Activated T-helper 1 cell treated with anti-CD3 and anti-CD28 coated beads, Interleukin-12 subunit alpha, Interleukin-12 subunit beta, Interleukin-2, Interleukin-4 antibody, amounts not matched to agents 30 ng/mL and 10 ng/mL and 1 ng/mL, durations not matched to agents 14 hours and 24 hours and 36 hours (primary cell): ENCODE measurements at places on chromosomes 7 and 10. TPM values are rescaled to one million over a fixed set of nuclear protein-coding genes. Genes with fewer than 3 reads are reported as not detected.

The FBXL13 gene
- 0.34 and 0.54 TPM in 2 replicates for total RNA-seq

The LIPJ gene
- total RNA-seq: not detected in 2 replicates

- no peak for DNase-seq
- no peak overlapping the region for H3K27ac ChIP-seq
- peaks cover 5% of the 10 kb centered on the region for H3K4me1 ChIP-seq
- H3K27me3 ChIP-seq: peaks cover 46% of the 10 kb centered on the region
Observed at GRCh38 chr10:122465401-122466040, 4.2 kb downstream of the HTRA1 start.

GRCh38 chr7:36775676-36776075 lies 51.4 kb upstream of the AOAH start:
- peaks cover 60% of the 10 kb centered on the region for H3K4me1 ChIP-seq
- H3K27ac ChIP-seq: no peak overlapping the region
- no peak for DNase-seq
- no peak overlapping the region for H3K4me3 ChIP-seq
- peaks cover 15% of the 10 kb centered on the region for H3K36me3 ChIP-seq

DNA sequence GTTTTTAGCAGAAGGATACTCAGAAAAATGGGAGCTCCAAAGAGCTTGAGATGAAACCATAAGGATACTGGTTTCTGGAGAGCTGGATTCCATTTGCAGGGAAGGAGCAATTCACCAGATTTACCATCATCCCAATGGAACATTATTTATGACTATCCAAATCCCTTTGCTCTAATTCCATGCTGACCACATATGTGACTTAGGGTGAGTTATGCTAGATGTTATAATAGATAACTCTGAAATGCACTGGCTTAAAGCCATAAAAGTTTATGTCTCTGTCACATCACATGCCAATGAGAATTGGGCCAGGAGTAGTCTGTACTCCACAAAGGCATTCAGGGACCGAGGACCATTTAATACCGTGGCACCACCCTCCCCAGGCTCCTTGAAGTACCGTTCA lies 185.2 kb downstream of the SKIDA1 start:
- DNase-seq: no peak
- no peak overlapping the region for H3K27ac ChIP-seq
- no peak overlapping the region for H3K4me3 ChIP-seq
- H3K4me1 ChIP-seq: no peaks in the 10 kb centered on the region

The ADAMTS14 gene
- total RNA-seq: 0.21 and 0.37 TPM in 2 replicates

GRCh38 chr7:151754142-151754590 lies 122.7 kb downstream of the PRKAG2 start:
- H3K27me3 ChIP-seq: peaks cover 4% of the 10 kb centered on the region
- H3K27ac ChIP-seq: no peak overlapping the region
- DNase-seq: no peak

DNA sequence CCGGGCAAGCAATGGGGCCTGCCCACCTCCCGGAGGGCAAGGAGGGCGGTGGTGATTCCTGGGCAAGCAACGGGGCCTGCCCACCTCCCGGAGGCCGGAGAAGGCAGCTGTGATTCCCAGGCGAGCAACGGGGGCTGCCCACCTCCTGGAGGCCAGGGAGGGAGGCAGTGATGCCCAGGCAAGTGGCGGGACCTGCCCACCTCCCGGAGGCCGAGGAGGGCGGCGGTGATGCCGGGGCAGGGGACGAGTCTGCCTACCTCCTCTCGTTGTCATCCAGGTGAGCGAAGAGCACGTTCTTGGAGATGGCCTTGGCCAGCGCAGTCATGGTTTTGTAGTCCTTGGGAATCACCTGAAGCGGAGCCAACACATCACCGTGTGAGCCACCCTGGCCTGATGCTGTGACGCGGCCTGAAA lies 49.5 kb upstream of the DNAAF5 start:
- no peaks in the 10 kb centered on the region for H3K4me1 ChIP-seq
- H3K27ac ChIP-seq: no peak overlapping the region
- H3K36me3 ChIP-seq: peaks cover 32% of the 10 kb centered on the region

DNA sequence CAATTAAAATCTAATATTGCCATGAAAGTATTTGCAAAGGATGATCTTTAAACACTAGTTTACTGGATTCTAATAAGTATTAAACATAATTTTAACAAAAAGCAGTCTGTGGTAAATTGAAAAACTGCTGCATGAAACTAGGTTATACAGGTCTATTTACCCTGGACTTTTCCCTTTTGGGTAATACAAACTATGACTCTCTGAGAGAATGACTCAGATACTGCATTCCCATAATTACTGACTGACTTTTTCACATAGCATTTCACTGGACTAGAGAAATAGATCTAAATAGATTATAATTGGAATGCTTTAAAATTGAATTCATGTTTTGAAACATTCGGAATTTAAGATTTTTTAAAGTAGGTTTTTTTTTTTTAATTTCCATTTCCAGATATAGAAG lies 395.7 kb downstream of the THSD7A start:
- H3K27ac ChIP-seq: no peak overlapping the region
- H3K27me3 ChIP-seq: no peaks in the 10 kb centered on the region
- H3K4me1 ChIP-seq: no peaks in the 10 kb centered on the region
- H3K36me3 ChIP-seq: no peaks in the 10 kb centered on the region
- no peak for DNase-seq

GRCh38 chr10:89478085-89478738 lies 57.2 kb downstream of the SLC16A12 start:
- DNase-seq: no peak
- no peak overlapping the region for H3K27ac ChIP-seq
- no peaks in the 10 kb centered on the region for H3K36me3 ChIP-seq
- no peaks in the 10 kb centered on the region for H3K4me1 ChIP-seq

The EXOSC1 gene
- total RNA-seq: 55.3 and 57.1 TPM in 2 replicates

DNA sequence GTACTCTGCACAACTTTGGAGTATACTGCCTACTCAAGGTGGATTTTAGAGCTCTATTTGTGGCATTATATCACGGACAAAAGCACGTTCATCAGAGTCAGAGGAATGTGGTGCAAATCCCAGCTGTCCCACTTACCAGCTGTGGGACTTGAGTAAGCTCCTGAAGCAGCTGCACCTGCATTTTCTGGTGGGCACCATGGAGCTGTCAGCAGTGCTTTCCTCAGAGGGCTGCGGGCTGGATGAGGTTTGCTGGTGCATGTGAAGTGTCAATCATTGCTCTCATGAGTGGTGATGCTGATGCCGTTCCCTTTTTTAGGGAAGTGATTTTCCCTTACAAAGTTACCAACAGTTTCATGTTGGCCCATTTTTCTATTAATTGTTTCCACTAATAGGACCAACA lies 53.4 kb downstream of the EGFR start:
- peaks cover 11% of the 10 kb centered on the region for H3K27me3 ChIP-seq
- peaks cover 17% of the 10 kb centered on the region for H3K4me1 ChIP-seq
- no peak overlapping the region for H3K4me3 ChIP-seq
- H3K36me3 ChIP-seq: no peaks in the 10 kb centered on the region
- H3K27ac ChIP-seq: no peak overlapping the region
- DNase-seq: no peak

GRCh38 chr10:63711867-63712716 lies 190.9 kb downstream of the REEP3 start:
- no peak overlapping the region for H3K4me3 ChIP-seq
- peaks cover 1% of the 10 kb centered on the region for H3K27me3 ChIP-seq
- no peaks in the 10 kb centered on the region for H3K36me3 ChIP-seq
- no peak overlapping the region for H3K27ac ChIP-seq

GRCh38 chr7:69735582-69735981 lies 137.3 kb downstream of the AUTS2 start:
- no peak for DNase-seq
- no peaks in the 10 kb centered on the region for H3K4me1 ChIP-seq
- H3K4me3 ChIP-seq: no peak overlapping the region
- H3K27ac ChIP-seq: no peak overlapping the region

GRCh38 chr7:150904011-150904909 lies 51.9 kb downstream of the AOC1 start:
- peaks cover 49% of the 10 kb centered on the region for H3K27me3 ChIP-seq
- DNase-seq: no peak
- no peak overlapping the region for H3K27ac ChIP-seq

The WDFY4 gene
- total RNA-seq: 0.08 TPM in 1 of 2 replicates, not detected in the other

DNA sequence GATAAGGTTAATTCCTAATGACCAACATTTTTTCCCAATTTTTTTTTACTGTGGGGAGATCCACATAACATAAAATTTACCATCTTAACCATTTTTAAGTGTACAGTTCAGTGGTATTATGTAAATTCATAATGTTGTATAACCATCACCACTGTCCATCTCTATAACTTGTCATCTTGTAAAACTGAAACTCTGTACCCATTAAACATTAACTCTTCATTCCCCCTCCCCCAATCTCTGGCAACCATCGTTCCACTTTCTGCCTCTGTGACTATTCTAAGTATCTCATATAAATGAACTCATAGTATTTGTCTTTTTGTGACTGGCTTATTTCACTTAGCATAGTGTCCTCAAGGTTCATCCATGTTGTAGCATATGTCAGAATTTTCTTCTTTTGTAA lies 46.0 kb upstream of the HPS1 start:
- H3K4me3 ChIP-seq: no peak overlapping the region
- H3K27ac ChIP-seq: no peak overlapping the region
- H3K36me3 ChIP-seq: no peaks in the 10 kb centered on the region
- peaks cover 7% of the 10 kb centered on the region for H3K27me3 ChIP-seq
- DNase-seq: no peak

DNA sequence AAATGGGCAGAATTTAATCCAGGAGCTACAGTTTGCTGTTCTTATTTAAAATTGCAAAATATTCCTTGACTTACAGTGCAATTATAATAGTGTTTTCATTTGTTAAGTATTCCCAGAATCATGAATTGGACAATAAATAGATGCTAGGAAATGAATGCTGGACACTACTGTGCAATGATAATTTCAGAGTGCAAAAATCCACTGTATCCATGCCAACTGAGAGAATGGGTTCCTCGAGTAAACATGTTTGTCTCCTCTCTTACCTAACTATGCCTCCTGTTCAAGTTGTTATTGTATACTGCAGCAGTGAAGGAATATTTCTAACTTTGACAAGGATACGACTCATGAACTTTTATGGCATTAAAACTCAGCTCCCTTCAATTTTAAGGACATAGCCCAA lies 1396.3 kb downstream of the GATA3 start:
- no peaks in the 10 kb centered on the region for H3K4me1 ChIP-seq
- no peak for DNase-seq
- no peaks in the 10 kb centered on the region for H3K27me3 ChIP-seq
- H3K4me3 ChIP-seq: no peak overlapping the region
